ENCODE measurements at places on chromosomes 7 and 10.
A peak's percentile ranks its signal among the peaks of the same experiment; 100 is the strongest.

DNA sequence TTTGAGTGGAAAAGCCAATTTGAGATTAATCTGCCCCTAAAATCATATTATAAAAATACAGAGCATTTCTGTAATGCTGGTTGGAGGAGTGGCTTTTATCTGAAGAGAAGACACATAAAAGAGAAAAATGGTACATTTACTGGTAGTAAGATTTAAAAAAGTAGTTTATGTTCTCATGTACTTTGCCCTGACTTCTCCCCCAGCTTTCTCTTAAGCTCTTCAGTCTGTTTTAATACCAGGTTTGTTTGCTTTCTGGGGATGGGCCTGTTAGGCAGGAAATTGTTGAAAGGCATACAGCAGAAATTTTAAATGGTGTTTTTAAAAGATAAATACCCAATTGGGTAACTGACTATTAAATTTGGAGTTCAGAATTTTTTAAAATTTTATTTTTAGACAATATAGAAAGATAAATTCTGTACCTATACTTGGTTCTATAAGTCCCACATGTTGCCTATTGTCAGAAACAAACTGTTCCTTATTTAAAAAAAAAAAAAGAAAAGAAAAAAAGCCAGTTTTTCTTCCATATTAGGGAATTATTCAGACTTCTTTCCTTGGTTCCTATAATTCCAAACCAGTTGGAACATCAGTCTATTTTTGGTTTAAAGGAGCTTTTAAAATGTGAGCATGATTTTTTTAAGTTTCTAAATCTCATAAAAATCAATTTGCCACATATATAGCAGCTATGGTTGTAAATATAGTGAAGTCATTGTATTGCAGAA, 136.6 kb downstream of the ARID5B start:
- peak; percentile 4 for DNase-seq

DNA sequence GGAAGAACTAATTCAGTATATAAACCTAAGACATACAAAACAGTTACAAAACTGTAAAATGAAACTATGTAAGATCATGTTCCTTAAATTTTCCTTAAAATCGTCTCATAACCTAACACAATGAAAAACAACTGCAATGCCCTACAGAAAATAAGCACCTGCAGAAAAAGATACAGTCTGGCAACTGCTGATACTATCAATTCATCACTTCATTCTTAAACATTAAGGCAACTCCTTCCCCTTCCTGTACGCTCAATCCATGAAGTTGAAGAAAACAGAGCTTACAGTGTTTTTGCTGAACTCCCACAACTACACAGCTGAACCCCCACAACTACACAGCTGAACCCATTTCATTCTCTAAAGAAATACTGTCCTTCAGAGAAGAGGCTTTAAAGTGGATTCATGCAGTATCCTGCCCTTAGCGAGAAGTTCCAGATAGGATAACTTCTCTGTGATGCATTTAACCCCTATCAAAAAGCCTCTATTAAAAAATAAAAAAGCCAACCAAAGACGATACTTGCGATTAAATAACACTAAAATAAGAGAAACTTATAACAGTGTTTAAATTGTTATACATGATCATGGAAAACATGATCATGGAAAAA, 50.0 kb downstream of the JMJD1C start:
- DNase-seq = no peak

DNA sequence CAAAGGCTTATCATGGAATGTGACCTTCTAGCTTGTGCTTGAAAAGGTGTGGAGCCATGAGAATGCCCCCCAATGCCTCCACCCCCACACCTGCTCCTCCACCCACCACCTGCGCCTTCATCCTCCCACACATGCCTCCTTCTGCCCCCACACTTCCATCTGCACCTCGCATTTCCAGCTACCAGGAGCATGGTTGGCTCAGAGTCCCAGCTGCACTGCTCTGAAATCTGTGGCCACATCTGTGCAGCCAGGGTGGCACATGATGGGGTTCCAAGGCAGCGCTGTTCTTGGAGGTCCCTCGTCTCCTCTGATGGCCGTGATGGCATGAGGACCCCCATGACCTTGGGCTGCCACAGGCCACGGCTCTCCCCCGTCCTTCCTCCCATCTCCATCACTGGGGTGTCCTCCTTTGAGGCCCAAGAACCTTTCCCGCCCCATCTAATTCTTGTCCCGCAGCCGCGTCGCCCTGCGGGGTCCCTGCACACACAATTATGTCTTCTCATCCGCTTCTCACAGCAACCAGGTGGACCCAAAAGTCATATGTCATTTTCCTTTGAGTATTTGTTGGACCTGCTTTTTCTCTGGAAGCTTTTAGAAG, 40.6 kb upstream of the CNPY1 start:
- no peak for DNase-seq

GRCh38 chr7:25952261-25953057, 199.5 kb upstream of the NFE2L3 start:
- DNase-seq = peak; percentile 54

GRCh38 chr7:28581351-28581750, 169.0 kb downstream of the CREB5 start:
- DNase-seq = no peak

DNA sequence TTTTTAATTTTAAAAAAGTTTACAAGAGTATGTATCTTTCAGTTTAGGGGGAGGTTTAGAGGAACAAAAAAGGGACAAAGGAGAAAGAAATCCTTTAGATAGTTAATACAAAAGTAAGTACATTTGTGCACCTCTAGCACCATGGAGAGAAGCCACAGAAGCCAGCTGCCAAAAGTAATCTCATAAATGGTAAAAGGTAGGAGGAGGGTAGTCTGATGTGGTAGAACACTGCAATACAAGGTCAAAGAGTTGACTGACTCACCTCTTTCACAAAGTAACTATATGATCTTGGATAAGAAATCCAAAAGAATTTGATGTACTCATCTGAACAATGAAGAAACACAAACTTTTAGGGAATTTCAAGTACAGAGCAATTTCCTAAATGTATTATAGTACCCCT, 68.1 kb downstream of the CNOT4 start:
- DNase-seq = no peak

GRCh38 chr10:28790146-28790545, 112.8 kb downstream of the BAMBI start:
- no peak for DNase-seq

- DNase-seq = no peak
These were observed 39.9 kb downstream of the RBM17 start for GRCh38 chr10:6128591-6129251.

DNA sequence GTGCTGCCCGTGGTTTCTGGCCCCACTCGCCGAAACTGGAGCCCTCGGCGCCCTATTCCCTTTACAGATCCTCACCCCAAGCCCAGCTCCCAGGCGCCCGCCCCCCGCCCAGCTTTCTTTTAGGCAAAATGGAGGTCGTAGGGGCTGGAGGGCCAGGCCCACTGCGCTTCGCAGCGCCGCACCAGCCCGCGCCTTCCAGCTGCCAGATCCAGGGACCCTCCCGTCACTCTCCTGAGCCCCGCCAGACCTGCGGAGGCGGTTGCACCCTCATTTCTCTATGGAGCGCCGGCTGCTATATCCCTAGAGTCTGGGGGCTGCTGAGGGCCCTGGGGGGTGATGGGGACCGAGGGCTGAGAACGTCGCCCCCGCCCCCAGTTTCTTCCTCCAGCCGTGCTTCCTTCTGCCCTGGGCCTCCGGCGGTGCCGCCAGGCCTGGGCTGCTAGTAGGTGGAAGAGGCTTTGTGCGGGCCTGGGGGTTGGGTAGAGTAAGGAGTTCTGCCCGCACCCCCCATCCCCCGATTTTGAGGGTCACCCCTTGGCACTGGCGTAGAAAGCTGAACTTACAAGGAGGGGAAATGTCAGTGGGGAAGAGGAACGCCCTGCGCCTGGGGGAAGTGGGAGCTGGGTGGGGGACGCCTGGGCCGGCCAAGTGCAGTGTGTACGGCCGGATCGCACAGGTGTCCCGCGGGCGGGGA, 1.0 kb downstream of the GNB2 start:
- no peak for DNase-seq

GRCh38 chr10:11875494-11876281, 52.5 kb downstream of the PROSER2 start:
- DNase-seq = no peak

DNA sequence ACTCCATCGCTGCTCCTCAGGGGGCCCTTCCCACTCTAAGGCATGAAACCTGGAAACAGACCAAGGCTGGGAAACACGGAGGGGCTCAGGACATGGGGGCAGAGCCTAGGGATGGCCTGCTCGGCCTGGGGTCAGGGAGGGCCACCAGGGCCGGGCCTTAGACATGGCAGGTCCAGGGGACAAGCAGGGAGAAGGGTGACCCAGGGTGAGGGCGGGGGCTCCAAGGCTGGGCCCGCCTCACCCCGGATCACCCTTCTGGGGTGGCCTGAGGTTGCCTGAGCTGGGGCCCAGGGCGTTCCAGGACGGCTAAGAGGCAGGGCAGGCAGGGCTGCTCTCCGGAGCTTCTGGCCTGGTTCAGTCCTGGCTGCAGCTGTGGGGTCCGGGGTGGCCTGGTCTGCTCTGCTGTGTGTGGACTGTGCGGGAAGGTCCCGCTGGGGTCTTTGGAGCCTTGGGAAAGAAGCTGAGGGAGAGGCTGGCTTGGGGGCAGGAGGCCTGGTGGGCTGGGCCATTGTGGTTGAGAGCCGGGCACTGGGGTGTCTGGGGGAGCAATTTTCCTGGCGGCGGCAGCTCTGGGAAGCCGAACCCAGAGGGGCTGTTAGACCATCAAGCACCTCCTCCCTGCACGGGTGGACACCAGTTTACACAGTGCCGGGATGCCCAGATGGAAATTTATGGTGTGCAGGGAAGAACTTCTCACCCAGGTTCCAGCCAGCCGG, 52.2 kb downstream of the UNCX start:
- no peak for DNase-seq

GRCh38 chr7:22723181-22723601, 3.8 kb upstream of the IL6 start:
- DNase-seq = no peak

DNA sequence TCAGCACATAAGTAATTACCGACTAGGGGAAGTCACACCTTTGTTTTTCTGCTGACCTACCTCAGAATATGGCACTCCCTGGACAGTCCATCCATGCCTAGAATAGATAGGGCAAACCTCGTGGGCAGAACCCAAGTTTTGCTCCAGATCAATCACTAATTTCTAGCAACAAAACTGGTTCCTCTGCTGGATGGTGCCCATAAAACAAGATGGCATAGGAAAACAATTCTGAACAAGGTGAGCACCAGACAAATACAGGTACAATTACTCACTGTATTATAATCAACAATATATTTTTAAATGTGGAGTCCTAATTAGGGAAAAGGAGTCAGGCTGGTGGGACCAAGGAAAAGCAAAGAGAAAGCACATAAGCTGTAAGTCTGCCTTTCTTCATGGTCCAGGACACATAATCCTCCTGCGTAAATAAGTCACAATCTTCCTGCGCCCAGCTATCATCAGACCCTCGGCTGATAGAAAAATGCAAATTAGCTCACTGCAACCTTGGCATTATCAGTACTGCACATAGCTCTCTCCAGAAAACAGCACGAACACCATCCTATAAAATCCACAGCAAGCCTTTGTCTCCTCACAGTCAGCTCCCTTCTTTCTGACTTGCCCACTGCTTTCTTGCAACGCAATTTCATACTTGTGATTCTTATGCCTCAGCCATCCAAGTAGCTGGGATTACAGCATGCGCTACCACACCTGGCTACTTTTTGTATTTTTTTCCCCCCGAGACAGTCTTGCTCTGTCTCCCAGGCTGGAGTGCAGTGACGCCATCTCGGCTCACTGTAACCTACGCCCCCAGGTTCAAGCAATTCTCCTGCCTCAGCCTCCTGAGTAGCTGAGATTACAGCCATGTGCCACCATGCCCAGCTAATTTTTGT, 15.1 kb downstream of the URGCP start:
- no peak for DNase-seq

DNA sequence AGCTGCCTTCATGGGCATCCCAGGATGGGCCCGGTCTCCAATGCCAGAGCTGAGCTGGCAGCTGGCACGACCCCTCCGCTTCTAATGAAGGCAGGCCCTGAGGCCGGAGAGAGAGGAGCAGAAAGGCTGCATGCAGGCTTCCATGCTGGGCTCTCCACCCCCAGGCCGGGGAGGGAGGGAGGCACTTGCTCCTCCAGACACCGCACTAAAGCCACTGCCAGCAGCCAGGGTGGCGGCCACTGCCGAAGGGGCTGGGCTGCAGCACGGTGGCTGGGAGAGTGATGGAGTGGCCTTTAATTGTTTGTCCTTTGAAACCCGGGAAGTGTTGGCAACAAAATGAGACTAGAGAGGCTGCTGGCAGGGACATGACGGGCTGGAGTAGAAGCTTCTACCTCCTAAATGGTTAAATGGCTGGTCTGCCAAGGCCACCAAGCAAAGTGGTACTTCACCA, 236.5 kb downstream of the SKAP2 start:
- DNase-seq = peak; percentile 19

DNA sequence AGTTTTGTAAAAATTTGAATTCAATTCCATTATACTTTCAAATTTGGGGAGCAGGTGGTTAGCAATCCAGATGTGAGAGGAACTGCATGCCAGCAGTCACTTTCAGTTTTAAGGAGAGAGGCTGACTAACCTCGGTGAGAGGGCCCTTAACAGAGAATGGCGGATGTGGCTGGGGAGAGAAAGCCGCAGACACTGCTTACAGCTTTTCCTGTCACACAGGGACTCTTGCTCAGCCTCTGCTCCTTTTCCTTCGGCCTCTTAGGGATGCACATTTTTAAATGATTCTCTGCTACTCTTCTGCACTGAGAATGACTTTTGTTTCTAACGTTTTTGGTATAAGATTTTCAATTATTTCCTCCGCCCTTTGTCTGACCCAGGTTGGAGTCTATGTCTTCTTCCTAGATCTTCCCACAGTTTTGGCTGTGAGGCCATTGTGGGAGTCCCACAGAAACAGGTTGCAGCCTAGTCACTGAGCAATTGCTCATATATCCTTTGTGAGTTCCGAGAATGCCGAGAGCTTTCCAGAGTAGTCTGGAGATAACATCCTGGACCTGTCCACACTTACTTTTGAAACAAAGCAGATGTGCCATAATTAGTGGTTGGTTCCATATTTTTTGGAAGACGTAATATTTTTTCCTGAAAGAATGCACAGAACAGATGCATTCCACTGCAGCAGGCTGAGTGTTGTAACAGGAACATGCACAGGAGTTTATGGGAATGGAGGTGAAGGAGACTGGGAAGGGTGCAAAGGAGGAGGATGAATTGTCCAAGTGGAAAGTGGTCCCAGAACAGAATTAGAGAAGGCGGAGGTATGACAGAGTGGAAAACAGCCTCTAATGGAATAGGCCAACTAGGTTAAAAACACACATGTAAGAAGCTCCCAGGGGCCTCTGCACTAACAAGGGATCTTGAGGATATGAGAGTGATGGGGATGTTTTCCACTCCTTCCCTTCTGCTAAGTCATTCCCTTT, 168.0 kb upstream of the ZNF32 start:
- no peak for DNase-seq

Measured in NCI-H1417 treated with DMSO at 0.1 percent for 48 hours (cell line).